ENCODE measurements at places on chromosomes 2 and 18.

GRCh38 chr2:127577973-127578372 lies 42.5 kb downstream of the MYO7B start:
- no peak for DNase-seq

DNA sequence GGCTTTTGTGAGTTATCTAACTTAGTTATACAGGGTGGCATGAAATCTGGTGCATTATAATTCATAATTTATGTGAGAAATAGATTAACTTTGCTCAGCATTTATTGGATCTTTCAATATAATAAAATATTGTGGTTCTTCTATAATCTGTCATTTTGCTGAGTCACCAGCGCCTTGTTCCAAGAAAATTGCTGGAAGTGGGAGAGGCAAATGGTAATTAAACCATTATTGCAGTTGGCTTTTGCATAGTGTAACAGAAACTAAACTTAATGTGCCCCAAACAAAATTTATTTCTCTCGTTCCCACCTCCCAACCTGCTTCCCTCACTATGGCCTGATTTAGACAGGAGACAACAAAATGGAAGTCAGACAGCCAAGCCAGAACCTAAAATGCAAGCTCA lies 146.3 kb downstream of the GALR1 start:
- no peak for DNase-seq

GRCh38 chr2:241314226-241315092 lies 1.0 kb downstream of the HDLBP start:
- no peak for DNase-seq

- DNase-seq: no peak
Measured at GRCh38 chr18:32576296-32576916, 105.7 kb upstream of the GAREM1 start.

- DNase-seq: no peak
Measured at GRCh38 chr2:187544371-187545080, 9.7 kb downstream of the TFPI start.

- DNase-seq: no peak
Measured at GRCh38 chr2:98579926-98580325, 28.4 kb downstream of the COA5 start.

- no peak for DNase-seq
Measured at GRCh38 chr18:22018366-22018765, 151.0 kb upstream of the GATA6 start.

- DNase-seq: no peak
Measured at GRCh38 chr2:206193671-206194357, 34.1 kb downstream of the EEF1B2 start.

GRCh38 chr2:38560092-38560491 lies 42.6 kb downstream of the HNRNPLL start:
- no peak for DNase-seq

- no peak for DNase-seq
Measured at GRCh38 chr18:42176599-42176998, 221.6 kb downstream of the PIK3C3 start.

DNA sequence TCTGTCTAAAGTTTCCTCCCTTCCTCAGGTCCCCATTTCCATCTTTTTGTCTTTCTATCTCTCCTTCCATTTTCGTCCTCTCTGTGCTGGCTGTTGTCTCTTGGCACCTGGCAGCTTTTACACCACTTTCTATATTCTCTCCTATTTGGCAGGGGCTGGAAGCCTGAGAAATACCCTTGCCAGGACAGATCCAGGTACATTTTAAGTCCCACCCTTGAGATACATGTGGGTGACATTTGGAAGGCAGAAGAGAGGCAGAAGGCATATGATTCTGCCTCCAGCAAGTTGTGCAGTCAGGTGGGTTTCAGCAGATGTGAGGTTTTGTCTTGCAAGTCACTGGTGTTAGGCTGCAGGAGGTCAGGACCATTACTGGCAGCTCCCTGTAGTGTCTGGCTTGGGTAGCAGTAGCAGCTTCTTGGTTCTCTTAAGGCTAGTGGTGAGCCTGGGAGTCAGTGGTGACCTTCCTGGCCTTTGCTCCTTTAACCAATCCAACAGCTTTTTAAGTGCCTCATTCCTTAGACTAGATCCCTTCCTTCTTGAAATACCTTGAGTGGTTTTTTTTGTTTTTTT lies 90.1 kb downstream of the CAPN13 start:
- DNase-seq: no peak

- DNase-seq: no peak
Measured at GRCh38 chr18:33536904-33537303, 41.1 kb upstream of the ASXL3 start.

- DNase-seq: no peak
Measured at GRCh38 chr2:240182476-240182875, 42.0 kb upstream of the OTOS start.

DNA sequence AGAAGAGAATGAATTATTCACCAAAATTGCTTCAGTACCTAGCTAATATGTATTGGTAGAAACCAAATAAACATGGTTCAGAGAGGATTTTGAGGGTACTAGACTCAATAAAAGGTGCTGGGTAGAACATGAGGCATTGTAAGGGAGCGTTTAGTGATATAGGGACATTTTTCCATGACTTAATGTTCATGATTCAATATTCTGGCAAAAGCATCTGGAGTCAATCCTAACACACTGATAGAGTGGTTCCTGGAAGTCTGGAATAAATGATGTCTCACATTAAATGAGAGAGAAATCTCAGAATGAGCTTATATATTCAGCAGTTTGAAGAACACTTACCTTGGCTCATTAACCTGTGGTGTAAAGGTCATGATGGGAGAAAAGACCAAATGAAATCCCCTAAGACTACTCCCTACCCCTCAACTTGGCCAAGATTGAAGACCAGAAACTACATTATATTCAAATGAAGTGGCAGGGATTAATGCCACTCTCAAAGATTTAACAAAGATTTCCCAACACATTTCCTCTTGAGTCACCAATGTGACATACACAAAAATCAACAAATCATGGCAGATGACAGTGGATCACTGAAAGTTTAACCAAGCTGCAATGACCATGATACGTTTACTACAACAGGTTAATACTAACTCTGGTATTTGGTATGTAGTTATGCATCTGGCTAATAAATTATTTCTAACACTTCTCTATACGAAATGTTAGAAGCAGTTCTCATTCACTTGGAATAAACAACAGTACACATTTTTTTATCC lies 309.5 kb downstream of the SATB2 start:
- no peak for DNase-seq

- no peak for DNase-seq
Measured at GRCh38 chr2:220077488-220077887, 450.1 kb downstream of the SLC4A3 start.

DNA sequence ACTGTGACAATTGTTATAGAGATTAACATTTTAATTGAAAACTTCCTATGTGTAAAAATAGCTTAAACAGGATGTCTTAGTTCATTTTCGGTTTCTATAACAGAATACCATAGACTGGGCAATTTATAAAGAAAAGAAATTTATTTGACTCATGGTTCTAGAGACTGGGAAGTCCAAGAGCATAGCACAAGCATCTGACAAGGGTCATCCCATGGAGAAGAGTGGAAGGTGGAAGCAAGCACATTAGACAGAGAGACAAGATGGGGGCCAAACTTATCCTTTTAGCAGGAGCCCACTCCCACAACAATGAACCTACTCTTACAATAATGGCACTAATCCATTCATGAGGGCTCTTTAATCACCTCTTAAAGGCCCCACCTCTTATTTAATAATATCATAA lies 100.3 kb downstream of the FAM161A start:
- no peak for DNase-seq

GRCh38 chr2:159119652-159120257 lies 151.3 kb downstream of the TANC1 start:
- DNase-seq: no peak
